ENCODE measurements at places on chromosomes 5 and 9. TPM values are rescaled to one million over a fixed set of nuclear protein-coding genes. Genes with fewer than 3 reads are reported as not detected.

Gene SLC6A7
- not detected for total RNA-seq

GRCh38 chr5:78009937-78010527 is 233.9 kb upstream of the TBCA start:
- no peak for DNase-seq

Gene SLC23A1
- total RNA-seq: not detected

GRCh38 chr5:111028865-111029264 is 42.6 kb upstream of the TSLP start:
- DNase-seq: no peak
